ENCODE measurements at places on chromosomes 6 and 20. TPM values are rescaled to one million over a fixed set of nuclear protein-coding genes. Genes with fewer than 3 reads are reported as not detected.

DNA sequence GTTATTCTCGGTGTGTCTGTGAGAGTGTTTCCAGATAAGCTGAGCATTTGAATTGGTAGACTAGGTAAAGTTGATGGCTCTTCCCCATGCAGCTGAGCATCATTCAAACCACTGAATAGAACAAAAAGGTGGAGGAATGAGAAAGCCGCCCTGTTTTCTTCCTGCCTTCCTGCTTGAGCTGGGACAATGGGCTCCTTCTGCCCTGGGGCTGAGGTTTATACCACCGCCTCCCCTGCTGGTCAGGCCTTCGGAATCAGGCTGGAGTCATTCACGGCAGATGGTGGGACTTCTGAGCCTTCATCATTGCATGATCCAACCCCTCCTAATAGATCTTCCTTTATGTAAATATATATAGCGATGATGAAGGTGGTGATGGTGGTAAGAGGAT is 124.9 kb downstream of the ANKRD60 start:
- no peaks in the 10 kb centered on the region for H3K36me3 ChIP-seq
- no peaks in the 10 kb centered on the region for H3K4me1 ChIP-seq
- H3K27ac ChIP-seq: no peak overlapping the region
- no peaks in the 10 kb centered on the region for H3K27me3 ChIP-seq
- H3K4me3 ChIP-seq: no peak overlapping the region
- no peak for DNase-seq

DNA sequence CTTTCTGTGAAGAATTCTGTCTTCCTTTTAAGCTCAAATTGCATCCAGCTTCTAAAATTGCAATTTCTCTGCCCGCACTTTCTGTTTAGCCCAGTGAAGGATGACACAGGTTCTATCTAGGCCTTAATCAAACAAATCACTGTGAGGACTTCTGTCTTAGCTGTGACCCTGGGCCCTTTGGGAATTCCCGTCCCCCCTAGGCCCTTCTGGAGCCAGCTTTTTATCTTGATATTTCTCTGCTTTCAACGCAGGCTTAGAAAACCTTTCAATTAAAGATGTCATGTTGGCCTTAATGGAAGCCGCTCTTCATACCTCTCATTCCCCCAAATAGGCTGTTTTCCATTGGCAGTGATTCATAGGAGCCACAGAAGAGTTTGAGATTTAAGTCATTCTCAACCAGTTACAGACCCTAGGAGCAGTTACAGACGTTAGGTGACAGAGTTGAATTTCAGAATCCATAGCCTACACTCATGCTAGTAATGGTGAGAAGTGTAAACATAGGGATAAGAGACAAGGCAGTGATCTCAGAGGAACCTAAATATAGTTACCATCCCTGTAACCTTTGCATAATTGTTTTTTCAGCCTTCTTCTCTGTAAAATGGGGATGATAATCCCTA is 74.8 kb upstream of the FLRT3 start:
- no peaks in the 10 kb centered on the region for H3K27me3 ChIP-seq
- no peaks in the 10 kb centered on the region for H3K36me3 ChIP-seq
- peaks cover 5% of the 10 kb centered on the region for H3K4me1 ChIP-seq
- no peak for DNase-seq

The EMILIN3 gene
- not detected for total RNA-seq

The NDUFAF5 gene
- 13.0 TPM for total RNA-seq

- H3K4me3 ChIP-seq: no peak overlapping the region
- peak; percentile 43 for DNase-seq
- H3K4me1 ChIP-seq: peaks cover 11% of the 10 kb centered on the region
- no peak overlapping the region for H3K27ac ChIP-seq
- no peaks in the 10 kb centered on the region for H3K27me3 ChIP-seq
These were observed 25.0 kb downstream of the FOXP4 start for GRCh38 chr6:41571021-41571780.

Data from GM23248 (cell line).